ENCODE measurements at places on chromosomes 12 and 14.

GRCh38 chr12:4443616-4444015, 2.0 kb downstream of the FGF6 start:
- DNase-seq: no peak

DNA sequence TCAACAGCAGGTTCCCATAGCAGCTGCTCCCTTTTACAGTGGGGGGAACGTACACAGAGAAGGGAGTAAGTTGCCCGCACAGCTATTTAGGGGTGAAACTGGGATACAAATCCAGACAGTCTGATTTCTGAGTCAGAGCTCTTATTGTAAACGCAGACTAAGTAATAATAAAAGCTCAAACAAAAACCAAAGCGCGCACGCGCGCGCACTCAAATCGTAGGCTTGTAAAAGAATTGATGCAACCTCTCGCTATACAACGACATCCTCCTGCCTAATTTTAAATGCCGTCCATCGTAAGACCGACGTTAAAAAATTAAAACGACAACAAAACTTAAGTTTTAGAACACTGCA, 747 bp upstream of the DACT1 start:
- peak; percentile 57 for DNase-seq

- no peak for DNase-seq
These were observed 122.8 kb downstream of the VRK1 start for GRCh38 chr14:96920023-96920422.

- peak; percentile 74 for DNase-seq
These were observed 7.5 kb downstream of the FOXG1 start for GRCh38 chr14:28773861-28774691.

DNA sequence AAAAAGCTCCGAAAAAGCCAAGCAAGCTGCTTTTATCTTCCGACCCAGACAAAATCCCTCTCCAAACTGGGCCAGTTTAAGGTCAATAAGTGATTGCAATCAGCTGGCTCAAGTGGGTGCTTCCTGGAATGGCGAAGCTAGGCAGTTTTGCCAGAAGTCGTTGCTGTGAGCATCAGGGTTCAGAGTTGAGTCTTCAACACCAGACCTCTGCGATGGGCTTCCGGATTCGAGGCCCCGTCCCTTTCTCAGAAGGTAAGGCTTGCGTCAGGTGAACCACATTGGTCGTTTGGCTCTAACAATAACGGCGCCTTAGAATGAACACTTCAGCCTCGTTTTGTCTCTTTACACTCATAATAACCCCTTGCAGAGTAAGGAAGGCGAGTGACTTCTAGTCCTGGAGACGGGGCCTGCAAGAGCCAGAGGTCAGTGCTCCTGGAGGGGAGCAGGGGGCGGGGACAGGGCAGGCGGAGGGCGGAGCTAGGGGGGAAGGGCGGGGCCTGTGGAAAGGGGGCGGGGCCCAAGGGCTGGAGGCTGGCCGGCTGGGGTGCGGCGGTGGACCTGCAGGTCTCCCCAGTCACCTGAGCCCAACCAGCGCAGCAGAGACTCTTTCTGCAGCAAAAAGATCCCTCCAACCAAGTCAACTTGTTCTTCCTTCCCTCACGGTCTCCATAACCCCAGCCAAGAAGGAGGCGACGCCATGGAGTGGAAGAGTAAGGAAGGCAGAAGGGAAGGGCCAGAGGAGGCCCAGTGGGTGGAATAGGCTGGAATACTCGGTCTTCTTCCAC, 34.0 kb upstream of the NFYB start:
- DNase-seq: no peak

- DNase-seq: no peak
These were observed 354.4 kb upstream of the FLRT2 start for GRCh38 chr14:85175556-85175955.

GRCh38 chr14:41201696-41202095, 405.0 kb upstream of the LRFN5 start:
- DNase-seq: no peak

- DNase-seq: no peak
These were observed 36.9 kb downstream of the ZFC3H1 start for GRCh38 chr12:71626768-71627167.

DNA sequence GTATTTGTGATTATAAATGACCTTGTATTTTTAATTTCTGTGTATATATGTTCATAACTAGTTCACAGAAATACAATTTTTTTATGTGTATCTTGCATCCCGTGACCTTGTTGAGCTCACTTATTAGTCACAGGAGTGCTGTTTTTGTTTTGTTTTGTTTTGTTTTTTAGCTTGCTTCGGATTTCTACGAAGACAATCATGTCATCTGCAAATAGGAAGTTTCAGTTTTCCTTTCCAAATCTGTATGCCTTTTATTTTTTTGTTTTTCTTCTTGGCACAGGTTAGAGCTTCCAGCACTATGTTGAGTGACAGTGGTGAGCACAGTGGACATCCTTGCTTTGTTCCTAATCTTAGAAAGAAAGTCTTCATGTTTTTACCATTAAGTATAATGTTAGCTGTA, 229.2 kb upstream of the GARIN6 start:
- DNase-seq: no peak

GRCh38 chr14:46496409-46496808, 155.2 kb downstream of the RPL10L start:
- no peak for DNase-seq

- no peak for DNase-seq
These were observed 189.5 kb downstream of the KCNC2 start for GRCh38 chr12:75020068-75020557.

- DNase-seq: no peak
These were observed 66.3 kb downstream of the VRK1 start for GRCh38 chr14:96863327-96863985.

- DNase-seq: no peak
These were observed 3.9 kb upstream of the FGF23 start for GRCh38 chr12:4383304-4383865.

- no peak for DNase-seq
These were observed 456.9 kb downstream of the CCER1 start for GRCh38 chr12:90497923-90498545.

- DNase-seq: no peak
These were observed 23.1 kb upstream of the LRTM2 start for GRCh38 chr12:1797011-1797901.

DNA sequence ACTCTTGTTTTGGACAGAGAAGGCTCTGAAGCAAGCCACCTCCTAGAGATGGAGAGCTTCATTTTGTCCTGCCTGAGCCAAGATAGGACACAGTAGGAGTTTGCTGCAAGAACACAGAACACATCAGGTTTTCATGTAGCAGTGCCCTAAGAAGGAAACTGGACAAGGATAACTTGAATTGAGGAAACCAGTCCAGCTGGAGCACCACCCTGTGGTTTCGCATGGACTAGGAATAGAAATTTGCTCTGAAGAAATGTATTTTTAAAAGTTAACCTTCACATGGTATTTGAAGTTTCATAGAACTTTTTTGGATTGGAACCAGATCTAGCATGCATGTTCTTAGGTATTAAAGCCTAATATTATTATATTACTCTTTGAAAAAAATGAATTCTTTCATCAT, 68.8 kb downstream of the RERG start:
- DNase-seq: no peak

GRCh38 chr14:27006570-27006969, 408.7 kb upstream of the NOVA1 start:
- no peak for DNase-seq

GRCh38 chr14:99229654-99230207, 42.3 kb downstream of the BCL11B start:
- no peak for DNase-seq

- DNase-seq: no peak
These were observed 14.4 kb downstream of the KERA start for GRCh38 chr12:91043408-91043807.

- DNase-seq: no peak
These were observed 24.0 kb downstream of the TTC9 start for GRCh38 chr14:70665448-70666360.

DNA sequence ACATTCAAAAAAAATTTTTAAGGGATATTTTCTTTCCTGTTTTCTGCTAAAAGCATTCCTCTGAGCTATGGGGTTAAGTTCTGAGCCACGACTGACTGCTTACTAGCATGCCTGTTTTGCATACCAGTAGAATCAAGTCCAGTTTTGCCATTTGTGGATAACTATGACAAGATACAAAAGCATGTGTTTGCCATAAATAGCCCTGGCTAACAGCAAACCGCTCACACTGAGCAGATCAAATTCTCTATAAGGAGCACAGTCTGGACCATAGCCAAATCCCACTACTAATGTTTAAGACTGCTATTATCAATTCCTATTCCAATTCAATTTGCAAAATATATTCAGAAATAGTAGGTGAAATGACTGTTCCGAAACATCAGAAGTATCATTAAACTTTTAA, 3.2 kb downstream of the CFL2 start:
- DNase-seq: peak; percentile 48

DNA sequence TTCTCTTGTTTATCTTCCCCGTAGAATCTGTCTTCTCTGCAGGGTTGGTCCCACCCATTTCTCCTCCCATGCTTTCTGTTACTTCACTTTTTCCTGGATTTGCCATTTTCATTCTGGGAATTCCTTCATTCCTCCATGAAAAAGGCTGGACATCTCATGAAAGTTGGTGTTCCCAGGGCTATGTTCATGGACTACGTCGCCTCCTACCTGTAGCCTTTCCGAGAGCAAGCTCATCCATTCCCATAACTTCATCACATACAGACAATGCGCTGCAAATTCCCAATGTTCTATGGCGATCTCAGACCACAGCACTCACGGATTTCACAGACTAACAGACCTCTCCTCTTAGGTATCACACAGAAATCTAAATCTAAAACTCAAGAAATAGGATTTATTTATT, 217.1 kb downstream of the EXOC5 start:
- DNase-seq: no peak

GRCh38 chr12:51954561-51955361, 3.3 kb downstream of the ACVR1B start:
- no peak for DNase-seq

- no peak for DNase-seq
These were observed 16.2 kb downstream of the TPH2 start for GRCh38 chr12:71954861-71955260.

DNA sequence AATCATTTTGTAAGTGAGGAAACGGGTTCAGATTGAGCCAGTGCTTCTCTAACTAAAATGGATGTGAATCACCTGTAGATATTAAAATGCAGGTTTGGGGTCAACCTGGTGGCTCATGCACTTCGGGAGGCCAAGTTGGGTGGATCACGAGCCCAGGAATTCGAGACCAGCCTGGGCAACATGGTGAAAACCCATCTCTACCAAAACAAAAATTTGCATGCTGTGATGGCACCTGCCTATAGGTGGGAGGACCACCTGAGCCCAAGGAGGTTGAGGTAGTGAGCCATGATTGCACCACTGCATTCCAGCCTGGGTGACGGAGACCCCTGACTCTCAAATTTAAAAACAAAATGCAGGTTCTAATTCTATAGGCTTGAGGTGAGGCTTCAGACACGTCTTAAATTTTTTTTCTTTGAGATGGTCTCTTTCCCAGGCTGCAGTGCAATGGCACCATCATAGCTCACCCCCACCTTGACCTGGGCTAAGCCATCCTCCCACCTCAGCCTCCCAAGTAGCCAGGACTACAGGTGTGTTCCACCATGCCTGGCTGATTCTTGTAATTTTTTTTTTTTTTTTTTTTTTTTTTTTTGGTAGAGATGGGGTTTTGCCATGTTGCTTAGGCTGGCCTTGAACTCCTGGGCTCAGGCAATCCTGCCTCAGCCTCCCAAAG, 9.0 kb downstream of the TUBA1C start:
- DNase-seq: no peak

DNA sequence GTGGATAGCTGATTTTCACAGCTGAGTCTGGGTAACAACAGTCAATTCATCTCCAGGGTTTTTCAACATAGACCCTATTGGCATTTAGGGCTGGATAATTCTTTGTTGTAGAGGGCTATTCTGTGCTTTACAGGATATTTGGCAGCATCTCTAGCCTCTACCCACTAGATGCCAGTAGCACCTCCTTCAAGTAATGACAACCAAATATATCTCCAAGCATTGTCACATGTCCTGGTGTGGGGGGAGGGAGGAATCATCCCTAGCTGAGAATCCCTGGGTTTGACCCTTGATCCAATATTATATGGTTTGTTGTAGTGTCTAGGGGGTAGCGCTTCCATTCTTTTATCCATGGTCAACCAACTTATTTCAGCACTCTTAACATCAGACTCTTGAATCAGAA, 157.2 kb downstream of the ANO4 start:
- DNase-seq: no peak

DNA sequence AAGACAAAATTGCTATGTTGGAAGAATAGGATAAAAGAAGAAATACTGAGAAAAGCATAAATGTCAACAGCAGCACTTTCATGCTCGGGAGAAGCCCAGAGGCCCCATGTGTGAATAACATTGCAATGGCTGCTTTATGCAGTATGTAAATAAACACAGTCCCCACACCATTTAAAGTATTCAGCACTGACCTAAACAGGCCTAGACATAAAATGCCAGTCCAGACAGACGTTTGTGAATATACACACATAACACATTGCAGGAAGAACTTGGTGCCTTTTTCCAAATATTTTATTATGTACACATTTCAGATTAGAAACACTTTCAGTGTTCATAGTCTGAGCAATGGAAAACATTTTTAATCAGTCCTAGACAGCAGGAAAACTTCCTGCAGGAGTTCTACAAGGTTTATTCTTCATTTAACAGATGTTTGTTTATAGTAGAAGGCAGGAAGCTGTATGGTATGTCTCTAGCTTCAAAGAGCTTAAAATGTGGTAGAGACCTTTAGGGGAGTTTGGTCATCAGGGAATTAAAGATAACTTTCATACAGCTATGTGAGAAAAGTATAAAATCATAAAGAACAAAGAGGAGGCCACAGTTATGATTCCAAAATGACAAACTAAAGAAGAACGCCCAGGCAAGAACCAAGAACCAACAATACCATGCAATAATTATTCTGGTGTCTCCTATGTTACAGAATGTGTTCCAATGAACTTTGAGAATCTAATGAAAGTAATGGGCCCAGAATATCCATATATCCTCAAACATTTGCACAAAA, 30.6 kb upstream of the SLC38A2 start:
- no peak for DNase-seq

GRCh38 chr12:78447373-78447772, 417.2 kb upstream of the SYT1 start:
- DNase-seq: no peak

DNA sequence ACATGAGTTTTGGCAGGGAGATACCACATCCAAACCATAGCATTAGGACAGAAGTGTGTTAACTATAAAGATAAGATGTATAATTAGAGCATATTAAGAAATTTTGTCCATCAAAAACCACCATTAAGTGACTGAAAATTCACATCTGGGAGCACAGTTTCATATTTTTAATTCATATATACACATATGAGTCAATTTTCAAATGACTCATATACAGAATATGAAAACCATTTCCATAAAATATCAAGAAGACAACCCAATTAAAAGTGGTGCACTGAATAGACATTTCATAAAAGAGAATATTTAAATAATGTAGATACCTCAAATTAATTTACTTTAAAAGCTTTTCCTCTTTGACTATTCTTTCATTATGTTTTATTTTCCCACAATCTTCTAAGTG, 25.3 kb downstream of the MUCL1 start:
- no peak for DNase-seq

GRCh38 chr14:101635749-101636560, 74.7 kb downstream of the DIO3 start:
- DNase-seq: no peak
